GM12892 (cell line): ENCODE measurements at places on chromosomes 5 and 9.

- DNase-seq = no peak
Measured at GRCh38 chr9:14348123-14348372, 34.1 kb upstream of the NFIB start.

DNA sequence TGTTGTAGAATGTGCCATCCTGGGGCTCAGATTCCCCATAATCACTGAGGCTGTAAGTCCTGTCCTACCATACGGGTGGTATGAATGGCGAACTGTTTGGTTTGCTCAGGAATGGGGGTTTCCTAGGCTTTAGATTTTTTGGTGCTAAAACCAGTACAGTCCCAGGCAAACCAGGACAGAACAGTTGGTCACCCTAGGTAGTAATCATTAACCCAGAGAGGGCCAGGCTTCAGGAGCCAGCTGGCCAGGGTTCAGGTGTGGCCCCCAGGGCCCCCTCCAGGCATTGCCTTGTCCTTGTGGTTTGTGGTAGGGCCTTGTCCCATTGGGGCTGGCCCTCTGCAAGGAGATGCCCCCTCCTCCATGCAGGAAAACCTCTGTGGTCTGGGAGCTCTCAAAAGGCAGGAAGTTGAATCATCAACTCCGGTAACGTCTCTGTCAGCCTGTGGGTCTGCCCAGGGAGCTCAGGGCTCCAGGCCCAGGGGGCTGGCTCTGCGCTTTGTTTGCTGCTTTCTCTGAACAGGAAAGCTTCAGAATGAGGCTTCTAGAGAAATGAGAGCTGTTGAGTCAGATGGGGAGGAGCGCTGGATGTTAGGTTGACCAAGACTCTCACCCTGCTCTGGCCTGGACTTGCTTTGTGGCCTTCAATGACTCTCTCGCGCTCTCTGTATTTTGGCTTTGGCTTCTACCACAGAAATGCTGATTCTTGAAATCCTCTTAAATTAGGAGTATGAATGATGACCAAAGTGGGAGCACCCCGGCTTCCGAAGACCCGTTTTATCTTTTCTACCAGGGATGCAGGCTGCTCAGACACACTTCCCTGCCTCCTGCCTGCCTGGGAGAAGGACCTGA is 22.2 kb upstream of the JADE2 start:
- DNase-seq = peak; percentile 30

GRCh38 chr5:134053840-134054338 is 49.1 kb upstream of the VDAC1 start:
- no peak for DNase-seq

GRCh38 chr5:10653751-10654400 is 90.0 kb downstream of the ANKRD33B start:
- no peak for DNase-seq

- DNase-seq = no peak
Measured at GRCh38 chr5:144698484-144698883, 527.8 kb downstream of the KCTD16 start.

- no peak for DNase-seq
Measured at GRCh38 chr5:52801329-52801728, 13.6 kb downstream of the ITGA1 start.

GRCh38 chr5:78699552-78700153 is 51.1 kb upstream of the LHFPL2 start:
- DNase-seq = no peak

DNA sequence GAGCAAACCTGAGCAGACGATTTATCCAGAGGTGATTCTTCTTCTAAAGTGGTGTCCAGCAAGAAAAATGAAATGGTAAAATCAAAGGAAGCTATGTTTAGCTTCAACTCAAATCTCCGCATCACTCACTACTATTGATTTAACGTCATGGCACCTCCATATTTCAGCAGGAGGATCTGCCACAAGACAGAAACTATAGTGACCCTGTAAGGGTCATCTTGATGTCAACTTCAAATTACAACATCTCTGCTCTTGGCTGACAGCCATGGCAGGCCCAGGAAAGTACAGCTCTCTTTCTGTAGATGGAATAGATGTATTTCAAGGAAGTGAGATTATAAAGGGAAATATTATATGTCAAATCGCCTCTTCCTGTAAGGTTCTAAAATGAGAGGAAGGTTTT is 10.1 kb upstream of the EFNA5 start:
- no peak for DNase-seq

GRCh38 chr5:167899490-167900070 is 391.9 kb upstream of the WWC1 start:
- DNase-seq = no peak

DNA sequence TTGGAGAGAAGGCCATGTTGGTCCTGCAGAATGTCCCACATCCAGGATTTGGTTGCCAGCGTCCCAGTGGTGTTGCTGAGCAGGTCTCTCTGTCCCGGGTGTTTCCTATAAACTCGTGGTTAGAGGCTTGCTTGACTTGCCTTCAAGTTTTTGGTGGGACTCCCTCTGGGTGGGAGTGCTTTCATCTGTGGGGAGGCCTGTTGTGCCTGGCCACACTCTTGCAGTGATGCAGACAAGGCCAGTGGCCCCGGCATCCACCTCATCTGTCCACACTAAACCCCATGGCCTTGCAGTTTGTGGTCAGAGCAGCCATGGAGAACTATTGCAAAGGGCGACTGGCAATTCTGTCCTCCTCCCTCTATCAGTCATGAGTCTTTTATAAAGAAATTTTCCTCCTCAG is 71.8 kb downstream of the PHF2 start:
- DNase-seq = no peak

GRCh38 chr5:514101-514485 is 10.2 kb downstream of the SLC9A3 start:
- DNase-seq = no peak

GRCh38 chr5:2574155-2574554 is 177.3 kb downstream of the IRX2 start:
- DNase-seq = no peak

DNA sequence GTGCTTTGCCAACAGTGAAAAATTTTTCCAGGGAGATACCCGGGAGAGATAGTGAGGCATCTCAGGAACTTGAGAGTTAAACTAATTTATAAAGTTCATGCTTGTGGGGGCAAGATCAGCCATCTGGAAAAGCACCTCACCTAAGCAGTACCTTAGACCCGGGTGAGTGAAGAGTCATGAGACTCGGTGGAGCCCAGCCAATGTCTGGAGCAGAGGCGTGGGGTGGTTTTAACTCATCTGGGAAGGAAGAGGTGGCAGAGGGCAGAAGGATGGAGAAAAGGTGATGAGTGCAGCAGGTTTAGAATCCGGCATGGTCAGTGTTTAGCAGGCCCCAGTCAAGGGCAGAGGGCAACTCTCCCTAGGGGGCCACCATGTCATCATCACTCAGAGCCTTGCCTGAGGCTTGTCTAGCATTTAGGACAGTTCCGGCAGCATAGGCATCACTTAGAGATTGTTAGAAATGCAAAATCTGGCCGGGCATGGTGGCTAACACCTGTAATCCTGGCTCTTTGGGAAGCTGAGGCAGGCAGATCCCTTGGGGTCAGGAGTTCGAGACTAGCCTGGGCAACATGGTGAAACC is 4.3 kb upstream of the RNF183 start:
- no peak for DNase-seq

- no peak for DNase-seq
Measured at GRCh38 chr9:6243746-6244145, 28.1 kb downstream of the IL33 start.

- DNase-seq = no peak
Measured at GRCh38 chr5:172979778-172980177, 3.8 kb upstream of the ATP6V0E1 start.

GRCh38 chr5:138252944-138253343 is 21.5 kb downstream of the GFRA3 start:
- DNase-seq = no peak

DNA sequence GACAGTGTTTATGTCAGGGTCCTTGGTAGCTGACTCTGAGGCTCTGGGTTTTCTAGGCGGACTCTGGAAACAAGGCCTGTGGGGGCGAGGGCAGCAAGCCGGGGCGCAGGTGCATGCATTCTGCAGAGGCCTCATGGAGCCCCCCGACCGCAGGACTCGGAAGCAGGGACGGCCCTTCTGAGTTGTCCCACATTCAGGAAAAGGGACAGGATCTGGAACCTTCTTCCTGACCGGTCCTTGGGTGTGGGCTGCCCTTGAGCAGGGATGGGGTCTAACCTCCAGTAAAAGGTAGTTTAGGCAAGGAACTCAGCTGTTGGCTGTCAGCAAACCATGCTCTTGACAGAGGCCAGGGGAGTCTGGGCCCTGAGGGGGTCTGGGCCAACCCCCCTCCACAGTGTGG is 7.4 kb upstream of the COL5A1 start:
- DNase-seq = no peak

GRCh38 chr9:84852617-84853301 is 183.2 kb downstream of the NTRK2 start:
- DNase-seq = no peak

DNA sequence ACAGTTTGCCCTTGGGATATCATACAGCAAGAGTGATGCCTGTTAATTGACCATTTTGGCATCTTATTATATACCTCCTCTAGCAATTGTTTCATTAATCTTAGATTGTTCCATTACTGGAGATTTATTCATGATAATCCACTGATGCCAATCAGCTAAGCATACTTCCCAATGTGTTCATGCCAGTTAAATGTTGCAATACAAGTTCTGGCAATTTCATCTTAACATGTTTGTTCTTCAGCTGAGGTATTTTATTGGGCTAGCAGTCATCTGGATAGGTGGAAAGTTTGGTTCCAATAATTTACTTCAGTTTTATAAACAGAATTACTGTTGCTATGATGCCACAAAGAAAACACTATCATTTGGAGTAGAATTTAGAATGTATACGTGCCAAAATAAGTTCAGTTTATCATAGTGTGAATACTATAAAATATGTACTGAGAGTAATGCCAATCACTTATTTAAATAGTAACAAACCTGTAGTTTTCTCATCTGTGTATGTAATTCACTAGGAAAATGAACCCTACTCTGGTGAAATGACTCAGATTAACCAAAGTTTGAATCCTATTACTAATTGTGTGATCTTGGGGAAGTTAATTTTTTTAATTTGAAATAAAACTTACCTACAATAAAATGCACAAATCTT is 27.9 kb upstream of the IL31RA start:
- no peak for DNase-seq

DNA sequence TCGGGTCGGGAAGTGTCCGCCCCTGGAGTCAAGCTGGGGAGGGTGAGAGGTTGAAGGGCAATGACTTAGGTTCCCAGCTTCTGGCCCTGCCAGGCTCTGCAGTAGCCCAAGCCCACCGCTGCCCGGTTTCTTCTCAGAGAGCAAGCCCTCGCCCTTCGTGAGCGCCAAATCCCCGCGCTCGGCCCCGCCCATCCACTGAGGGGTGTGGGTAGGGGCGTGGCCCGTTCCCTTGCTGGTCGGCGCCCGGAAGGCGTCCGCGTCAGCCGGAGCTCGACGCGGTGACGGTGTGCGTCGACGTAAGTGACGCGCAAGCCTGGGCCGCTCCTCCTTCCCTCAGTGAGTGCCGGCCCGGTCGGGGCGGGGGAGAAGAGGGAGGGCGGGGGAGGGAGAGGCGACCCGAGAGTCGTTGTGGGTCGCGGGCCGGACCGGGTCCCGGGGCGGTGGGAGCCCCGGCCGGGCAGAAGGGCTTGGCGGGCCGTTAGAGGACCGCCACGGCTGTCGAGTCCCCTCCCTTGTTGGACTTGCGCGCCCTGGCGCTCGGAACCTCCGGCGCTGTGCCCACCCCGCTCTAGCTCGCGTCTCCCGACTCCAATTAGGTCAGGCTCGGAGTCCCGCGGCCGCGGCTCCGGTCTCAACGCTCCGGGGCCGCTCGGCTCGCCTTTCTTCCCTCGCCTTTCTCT is 659 bp downstream of the ZNF131 start:
- peak; percentile 84 for DNase-seq

DNA sequence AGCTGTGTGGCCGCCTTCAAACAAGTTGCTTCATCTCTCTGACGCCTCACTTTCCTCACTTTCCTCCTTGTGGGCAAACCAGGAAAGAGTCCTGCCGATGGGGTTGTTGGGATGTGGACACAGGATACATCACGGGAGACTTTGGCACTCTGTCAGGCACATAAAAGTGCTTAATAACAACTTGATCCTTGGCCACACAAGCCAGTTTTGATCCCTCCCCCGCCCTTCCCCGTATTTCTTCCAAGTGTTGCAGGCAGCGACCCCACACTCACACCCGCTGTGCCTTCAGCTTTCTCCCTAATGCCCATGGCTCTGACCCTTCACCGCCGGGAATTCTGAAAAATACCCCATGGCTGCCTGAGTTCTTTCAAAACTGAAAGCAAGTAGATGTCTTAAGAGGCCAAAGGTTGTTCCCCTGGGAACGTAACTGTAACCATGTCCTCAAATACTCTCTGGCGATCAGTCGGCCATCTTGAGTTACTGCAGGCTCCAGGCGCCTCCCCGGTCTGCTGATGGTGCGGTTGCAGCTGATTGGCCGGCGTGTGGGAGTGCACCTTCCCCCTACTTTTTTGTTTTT is 59.8 kb downstream of the ARHGEF37 start:
- no peak for DNase-seq

- DNase-seq = no peak
Measured at GRCh38 chr5:169127431-169127830, 173.5 kb downstream of the SLIT3 start.

DNA sequence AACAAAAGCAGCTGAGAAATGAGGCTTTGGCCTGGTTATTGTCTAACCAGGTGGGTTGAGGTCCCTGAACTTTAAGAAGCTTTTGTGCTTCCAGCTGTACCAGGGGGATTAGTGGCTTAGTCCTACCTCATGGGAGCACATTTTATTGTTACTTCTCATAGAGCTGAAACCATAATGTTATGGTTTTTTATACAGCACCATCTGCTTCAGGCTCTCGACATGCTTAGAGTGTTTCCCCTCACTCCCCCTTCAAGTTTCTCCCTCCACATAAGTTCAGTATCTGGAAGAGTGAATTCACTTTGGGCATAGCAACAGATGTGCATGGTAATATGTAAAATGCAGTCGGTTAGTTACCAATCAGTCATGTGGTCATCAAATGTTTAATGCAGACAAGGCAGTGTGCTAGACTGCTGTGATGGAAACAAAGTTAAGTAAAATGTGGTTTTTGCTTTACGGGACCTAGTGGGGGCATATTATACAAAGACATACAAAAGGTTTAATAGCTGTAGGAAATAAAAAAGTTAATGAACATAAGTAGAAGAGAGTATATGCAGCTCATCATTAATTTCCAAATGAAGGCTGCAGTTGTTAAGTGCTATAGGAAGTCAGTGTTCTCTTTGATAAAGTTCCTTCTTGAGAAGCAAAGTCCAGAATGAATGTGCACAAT is 95.9 kb upstream of the SPRY4 start:
- no peak for DNase-seq

- no peak for DNase-seq
Measured at GRCh38 chr5:129930221-129930620, 26.0 kb downstream of the CHSY3 start.
